ENCODE measurements at places on chromosomes 13 and 19.

DNA sequence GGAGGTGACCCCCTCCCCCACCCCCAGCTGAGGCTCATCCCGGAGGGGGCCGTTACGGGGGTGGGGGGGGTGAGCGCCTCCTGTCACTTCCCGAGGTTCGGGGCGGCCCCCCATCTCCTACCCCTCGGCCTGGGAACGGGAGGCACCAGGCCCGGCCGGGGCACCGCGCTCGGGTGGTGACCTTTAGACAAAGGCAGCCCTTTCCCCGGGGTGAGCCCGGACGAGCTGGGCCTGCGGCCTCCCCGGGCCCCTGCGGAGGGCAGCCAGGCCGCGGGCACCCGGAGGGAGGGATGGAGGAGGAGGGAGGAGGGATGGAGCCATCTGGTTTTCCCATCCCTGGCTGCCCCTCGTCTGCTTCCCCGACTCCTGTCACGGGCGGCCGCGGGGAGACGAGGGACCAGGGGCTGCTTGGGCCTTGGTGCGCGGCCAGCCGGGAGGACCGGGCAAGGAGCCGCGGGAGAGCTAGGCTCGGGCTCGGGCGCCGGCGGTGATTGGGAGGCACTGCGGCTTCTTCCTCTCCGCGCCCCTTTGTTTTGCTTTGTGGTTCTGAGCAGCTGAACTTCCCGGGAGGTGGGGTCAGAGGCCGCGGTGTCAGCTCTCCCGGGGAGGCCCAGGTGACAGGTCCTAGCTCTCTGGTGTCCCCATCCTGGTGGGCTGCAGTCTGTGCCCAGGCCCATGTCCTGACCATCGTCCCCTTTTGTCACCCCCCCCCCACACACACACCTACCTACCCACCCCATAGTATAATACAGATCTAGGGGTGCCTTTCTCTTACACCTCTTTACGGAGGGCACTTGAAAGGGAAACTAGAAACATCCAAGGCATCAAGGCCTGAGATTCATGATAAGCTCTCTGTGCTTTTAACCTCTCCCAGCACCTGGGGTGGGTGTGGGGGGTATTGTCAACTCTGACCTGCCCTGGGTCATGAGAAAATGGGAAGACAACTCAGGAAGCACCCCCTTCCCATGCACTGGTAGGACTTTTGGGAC lies 1.3 kb downstream of the BICRA start:
- peak; percentile 12 for DNase-seq

GRCh38 chr13:27644302-27644701 lies 22.6 kb downstream of the POLR1D start:
- DNase-seq = no peak

DNA sequence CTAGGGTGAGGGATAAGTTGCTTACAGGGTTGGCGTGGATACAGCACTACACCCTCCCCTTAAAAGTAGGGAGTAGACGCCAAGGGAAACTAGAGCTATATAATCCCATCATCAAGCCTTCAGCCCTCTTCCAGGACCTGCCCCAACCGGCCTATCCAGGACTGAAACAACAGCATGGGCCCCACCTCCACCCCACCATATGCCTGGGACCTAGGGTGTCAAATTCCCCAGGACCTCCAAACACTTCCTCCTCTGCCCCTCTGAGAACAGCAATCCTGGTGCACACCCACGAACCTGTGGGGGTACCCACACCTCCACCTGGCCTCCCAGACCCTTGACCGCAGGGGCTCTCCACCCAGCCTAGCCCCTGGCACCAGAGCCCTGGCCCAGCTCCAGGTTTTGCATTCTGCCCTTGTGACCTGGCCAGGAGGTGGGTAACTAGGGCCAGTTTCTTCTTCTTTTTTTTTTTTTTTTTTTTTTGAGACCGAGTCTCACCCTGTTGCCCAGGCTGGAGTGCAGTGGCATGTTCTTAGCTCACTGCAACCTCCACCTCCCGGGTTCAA lies 1.4 kb upstream of the CYP2F1 start:
- DNase-seq = no peak

DNA sequence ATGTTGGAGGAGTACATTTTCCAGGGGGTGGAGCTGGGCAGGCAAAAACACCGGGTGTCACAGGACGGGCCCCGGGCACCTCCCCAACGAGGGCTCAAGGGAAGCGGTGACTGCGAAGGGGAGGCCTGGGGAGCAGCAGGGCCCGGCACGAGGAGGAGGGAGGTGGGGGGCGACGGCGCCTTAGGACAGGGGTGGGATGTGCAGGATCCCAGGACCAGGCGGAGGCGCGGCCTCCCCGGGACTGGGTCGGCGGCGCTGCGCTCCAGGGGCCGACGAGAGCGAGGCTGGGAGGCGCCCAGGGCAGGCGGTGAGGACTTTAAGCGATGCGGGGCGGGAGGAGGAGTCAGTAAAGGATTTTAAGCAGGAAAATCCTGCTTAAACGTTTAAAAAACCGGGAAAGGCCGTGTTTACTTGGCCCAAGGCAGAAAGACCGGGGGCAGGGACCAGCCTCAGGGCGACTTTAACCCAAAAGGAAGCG lies 427 bp downstream of the ZNF160 start:
- no peak for DNase-seq

DNA sequence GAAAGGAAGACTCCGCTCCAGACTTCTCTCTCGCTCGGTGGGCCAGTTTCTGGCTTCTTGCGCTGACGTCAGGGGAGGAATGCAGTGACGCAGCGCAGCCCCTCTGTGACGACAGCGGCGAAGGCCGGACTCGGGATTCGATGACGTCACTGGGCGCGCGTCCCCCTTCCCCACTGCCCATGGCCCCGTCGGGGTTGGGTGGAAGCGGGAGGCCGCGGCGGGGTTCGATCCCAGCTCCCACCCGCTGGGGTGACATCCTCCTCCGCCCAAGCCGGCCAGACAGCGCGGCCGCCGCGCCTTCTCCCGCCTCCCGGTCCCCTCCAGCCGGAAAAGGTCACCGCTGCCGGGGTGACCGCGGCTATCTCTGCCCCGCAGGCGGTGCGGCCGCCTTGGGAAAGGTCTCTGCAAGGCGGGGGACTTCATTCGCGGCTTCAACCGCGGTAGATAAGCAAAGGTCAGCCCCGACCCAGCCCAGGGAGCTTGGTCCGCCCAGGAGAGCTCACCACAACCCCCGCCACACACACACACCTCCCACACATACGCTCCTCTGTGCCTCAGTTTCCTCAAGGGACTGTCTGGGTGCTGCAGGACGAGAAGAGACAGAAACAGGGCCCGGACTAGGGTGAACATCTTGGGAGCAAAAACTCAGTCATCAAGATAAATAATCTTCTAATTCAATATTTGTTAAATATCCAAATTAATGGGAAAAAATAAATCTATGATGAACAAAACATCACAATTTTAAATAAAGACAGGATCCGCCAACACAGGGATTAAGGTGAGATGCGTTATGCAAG lies 844 bp upstream of the RFX1 start:
- DNase-seq = no peak

DNA sequence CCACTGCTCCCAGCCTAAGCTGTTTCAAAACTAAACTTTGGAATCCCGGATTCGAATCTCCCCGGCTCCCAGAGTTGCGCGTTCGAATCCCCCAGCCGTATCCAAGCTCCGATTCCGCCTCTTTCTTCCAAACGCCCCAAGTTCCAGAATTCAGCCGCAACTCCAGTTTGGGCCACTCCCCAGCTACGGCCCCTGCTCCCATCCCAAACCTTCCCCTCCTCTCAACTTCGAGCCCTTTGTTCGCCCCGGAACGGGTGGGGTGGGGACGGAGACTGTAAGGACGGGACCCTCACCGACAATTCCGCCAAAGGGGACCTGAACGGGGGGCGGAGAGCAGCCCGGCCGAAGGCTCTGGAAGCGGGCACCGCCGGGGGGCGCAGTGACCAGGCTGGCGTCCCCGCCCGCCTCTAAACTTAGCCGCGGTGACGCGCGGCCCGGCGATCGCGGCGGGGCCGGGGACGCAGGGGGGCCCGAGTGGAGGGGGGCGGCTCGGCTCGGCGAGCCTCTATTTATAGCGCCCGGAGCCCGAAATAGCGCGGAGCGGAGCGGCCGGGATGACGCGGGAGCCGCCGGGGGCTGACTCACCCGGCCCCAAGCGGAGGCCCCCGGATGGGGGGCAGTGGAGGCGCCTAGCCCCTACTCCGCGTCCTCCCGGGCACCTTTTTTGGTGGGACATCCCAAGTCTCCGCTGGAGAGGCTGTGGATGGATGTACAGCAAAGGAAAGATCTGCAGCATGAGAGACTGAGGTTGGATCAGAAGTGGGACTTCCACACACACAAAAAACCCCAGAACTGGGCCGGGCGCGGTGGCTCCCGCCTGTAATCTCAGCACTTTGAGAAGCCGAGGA lies 4.9 kb upstream of the ERCC1 start:
- no peak for DNase-seq

DNA sequence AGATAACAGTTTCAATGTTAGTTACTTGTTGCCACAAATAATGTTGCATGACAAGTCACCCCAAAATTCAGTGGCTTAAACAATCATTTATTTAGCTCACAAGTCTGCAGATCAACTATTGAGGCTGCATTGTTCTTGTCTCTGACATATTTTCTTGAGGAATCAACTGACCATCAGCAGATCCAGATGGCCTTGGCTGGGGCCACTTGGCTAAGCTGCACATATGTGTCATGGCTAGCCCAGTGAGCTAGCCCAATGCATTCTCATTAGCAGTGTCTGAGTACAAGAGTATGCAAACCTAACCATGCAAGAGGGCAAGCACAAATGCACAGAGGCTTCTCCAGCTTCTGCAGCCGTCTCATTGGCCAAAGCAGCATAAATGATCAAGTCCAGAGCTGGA lies 180.4 kb downstream of the DNAJC15 start:
- DNase-seq = no peak

DNA sequence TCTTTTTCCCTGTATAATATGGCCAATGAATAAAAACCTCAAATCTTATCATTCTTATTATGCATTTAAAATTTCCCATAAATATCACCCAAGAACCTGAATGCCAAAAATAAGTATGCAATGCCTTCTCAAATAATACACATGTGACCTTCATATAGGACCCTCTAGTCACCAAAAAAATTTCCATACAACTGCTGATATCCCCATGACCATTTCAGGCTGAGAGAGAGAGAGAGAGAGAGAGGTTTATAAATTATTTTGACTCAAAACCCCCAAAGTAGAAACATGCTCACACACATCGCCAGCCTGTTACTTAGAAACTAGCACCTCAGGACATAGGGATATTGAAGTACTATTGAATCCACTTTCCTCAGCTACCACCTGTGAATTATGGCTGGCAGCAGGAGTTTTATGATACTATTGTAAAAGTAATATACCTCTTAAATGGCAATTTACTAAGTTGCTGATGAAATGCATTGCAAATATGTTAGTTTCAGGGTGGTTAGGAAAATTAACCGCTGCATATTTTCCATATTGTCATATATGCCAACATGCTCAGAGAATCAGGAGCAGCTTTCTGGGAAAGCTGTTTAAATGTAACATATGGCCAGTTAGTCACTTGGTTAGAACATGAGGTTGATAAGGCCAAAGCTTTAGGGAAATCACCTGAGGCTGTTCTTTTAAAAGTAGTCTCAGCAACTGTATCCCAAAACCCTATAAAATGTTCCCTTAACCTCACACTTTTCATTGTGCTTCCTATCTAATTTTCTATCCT lies 230.8 kb downstream of the DCT start:
- DNase-seq = no peak

GRCh38 chr13:113035213-113035800 lies 66.3 kb downstream of the MCF2L start:
- DNase-seq = no peak

GRCh38 chr19:50857366-50857765 lies 2.7 kb downstream of the KLK3 start:
- DNase-seq = no peak

- no peak for DNase-seq
Observed at GRCh38 chr19:1295169-1296012, 9.7 kb downstream of the EFNA2 start.

- no peak for DNase-seq
Observed at GRCh38 chr19:50537306-50537685, 23.6 kb upstream of the ASPDH start.

- peak; percentile 98 for DNase-seq
Observed at GRCh38 chr13:28707629-28708427, 10.9 kb downstream of the SLC46A3 start.

- DNase-seq = no peak
Observed at GRCh38 chr13:78420814-78421213, 182.5 kb downstream of the POU4F1 start.

- DNase-seq = peak; percentile 61
Observed at GRCh38 chr19:44566984-44567383, 37.5 kb upstream of the CEACAM20 start.

- DNase-seq = no peak
Observed at GRCh38 chr13:113533161-113533840, 42.8 kb upstream of the DCUN1D2 start.

DNA sequence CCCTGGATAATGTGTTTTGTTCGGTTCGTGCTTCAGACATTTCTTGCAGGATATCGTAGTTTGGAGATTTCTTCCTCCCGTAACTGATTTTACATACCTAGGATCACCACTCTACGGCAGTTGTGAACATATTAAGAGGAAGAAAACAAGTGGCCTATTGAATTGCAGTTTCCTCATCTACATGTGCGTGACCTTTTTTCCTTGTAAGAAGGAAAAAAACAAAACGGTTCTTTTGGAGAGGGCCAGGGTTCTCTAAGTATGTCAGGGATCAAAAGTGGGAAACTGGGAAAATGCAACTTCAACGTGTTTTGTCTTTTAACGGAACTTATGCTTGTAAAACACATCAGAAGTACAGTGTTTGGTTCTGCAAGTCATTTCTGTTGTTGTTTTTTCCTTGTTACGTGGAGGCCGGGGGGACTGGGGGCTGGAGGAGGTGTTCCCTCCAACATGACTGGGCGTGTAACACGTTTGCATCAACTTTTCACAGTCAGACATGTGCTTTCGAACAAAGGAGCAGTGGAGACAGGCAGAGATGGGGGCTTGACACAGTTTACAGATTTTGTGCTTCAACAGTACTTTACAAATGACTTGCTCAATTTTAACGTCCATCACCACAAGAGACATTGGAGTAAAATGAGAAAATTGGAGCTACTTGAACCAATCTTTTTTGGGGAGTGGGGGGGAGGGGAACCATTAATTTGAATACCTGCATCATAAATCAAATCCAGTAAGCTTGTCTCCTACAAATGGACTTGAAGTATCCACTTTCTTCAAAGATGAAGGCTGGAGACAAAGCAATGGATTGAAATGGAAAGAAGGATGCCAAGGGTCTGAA lies 3.8 kb downstream of the ZC3H4 start:
- DNase-seq = peak; percentile 74

GRCh38 chr13:53379485-53379884 lies 350.9 kb downstream of the OLFM4 start:
- DNase-seq = no peak

DNA sequence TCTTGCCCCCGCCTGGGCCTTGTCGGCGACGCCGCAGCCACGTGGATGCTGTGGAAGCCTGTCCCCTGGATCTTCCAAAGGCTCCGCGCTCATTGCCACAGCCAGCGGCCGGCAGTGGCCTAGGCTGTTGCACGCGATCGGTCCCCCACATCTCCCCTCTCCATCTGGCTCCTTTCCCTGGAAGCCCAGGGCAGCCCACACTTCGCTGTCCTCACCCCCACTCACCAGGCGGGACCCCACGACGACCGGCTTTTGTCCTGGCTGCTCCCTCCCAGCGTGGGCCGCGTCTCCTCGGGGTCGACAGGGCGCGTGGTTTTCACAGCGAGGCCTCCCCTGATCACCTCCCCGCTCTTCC lies 605 bp upstream of the TEX30 start:
- DNase-seq = no peak

GRCh38 chr19:35110974-35111373 lies 4.6 kb upstream of the FXYD3 start:
- DNase-seq = no peak

All from MV-4-11 (cell line).